ENCODE measurements at places on chromosomes 3 and 15.
A peak's percentile ranks its signal among the peaks of the same experiment; 100 is the strongest.

- DNase-seq, result no peak
These were observed 666 bp upstream of the SEMA3F start for GRCh38 chr3:50154476-50154839.

GRCh38 chr3:53457068-53457467 is 37.3 kb upstream of the CACNA1D start:
- no peak for DNase-seq

GRCh38 chr3:135756106-135756668 is 209.3 kb upstream of the PPP2R3A start:
- no peak for DNase-seq

DNA sequence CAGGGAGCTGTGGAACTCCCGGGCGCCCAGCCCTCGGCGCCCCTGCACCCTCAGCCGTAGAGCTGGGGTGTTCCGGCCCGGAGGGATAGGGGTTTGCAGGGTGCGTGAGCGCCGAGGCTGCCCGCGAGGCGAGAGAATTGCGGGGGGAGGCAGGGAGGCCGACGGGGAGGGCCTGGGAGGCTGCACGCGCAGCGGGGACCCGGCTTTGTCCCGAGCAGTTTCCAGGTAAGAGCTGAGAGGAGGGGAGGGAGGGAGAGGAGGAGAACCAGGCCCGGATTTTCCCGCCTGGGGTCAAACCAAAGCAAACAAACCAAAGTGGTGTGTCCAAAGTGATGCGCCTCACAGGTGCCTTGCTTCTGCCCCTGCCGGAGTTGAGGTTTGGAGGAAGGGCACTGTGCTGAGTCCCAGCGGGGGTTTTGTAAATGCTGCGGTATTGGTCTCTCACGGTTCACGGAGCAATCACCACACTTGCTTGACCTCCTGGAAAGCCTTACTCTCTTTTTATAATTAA is 146.4 kb downstream of the TJP1 start:
- no peak for DNase-seq

DNA sequence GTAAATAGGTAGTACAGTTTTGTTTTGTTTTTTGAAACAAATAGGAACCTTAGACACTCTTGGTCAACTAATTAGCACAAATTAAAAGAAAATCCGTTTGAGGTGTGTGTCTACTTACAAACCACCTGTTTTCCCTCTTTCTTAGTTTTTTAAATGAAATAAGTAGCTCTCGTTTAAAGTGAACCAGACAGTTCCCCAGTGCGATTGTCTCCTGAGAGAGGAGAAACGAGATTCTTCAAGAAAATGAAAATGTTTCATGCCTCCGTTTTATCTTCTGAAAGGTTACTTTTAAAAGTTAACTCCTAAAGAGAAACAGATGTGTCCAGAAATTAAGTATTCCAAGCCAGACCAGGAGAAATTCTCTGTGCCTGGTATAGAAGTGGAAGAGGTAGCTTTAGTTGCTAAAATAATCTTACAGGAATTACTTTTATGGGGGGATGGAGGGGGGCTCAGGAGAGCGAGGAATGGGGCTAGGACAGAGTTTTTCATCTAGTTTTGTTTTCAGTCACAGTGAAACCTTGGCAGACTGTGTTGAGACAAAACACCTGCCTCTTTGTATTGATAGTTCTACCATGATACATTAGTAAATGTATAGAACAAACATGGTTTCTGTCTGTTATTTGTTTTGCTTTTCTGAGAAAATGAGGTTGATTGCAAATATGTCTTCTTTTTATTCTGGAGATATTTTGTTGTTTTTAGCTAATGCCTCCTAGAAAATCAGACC is 155.1 kb upstream of the CNTN4 start:
- no peak for DNase-seq

DNA sequence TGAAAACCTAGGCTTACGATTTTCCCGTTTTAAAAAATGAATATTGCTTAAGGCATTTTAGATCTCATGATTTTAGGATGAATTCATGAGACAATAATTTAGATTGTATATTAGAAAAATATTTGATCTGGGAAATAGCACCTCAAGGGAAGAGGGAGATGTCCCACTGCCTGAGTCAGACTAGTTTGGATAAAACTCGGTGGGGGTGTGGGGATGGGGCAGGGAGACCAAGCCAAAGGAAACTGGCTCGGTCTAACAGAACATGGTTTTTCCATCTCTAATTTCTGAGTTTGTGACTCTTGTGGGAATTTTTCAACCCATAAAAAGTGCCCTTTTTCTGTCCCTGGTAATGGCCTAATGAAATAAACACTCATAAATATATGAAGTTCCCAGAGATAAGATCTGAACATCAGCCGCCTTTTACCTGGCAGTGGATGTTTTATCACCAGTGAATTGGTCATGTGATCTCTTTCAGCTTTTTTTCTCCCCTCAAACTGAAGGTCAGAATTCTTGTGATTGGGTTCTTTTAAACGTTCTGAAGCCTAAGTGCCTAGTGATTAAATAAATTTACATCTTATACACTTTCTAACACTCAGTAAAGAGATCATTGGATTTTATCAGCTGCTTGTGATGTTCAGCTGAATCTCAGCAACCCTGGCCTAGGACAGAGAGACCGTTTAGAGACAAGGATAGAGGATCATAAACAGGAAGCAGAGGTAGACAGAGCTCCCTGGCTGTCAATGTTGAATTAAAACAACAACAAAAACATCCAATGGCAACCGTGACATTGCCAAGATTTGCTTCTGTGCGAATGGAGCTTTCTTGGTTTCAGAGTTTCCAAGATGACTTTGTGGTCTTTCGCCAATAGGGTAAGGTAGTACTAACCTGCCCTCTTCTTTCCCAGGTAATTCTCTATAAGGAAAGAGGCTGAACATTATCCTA is 1038.2 kb downstream of the MCTP2 start:
- no peak for DNase-seq

GRCh38 chr15:73053398-73053723 is 1.1 kb downstream of the NEO1 start:
- no peak for DNase-seq

- no peak for DNase-seq
These were observed 380.7 kb downstream of the EPHB1 start for GRCh38 chr3:135175728-135176277.

- DNase-seq, result no peak
These were observed 826 bp downstream of the LRRC58 start for GRCh38 chr3:120348065-120348990.

GRCh38 chr3:8784676-8785435 is 15.4 kb upstream of the OXTR start:
- no peak for DNase-seq

DNA sequence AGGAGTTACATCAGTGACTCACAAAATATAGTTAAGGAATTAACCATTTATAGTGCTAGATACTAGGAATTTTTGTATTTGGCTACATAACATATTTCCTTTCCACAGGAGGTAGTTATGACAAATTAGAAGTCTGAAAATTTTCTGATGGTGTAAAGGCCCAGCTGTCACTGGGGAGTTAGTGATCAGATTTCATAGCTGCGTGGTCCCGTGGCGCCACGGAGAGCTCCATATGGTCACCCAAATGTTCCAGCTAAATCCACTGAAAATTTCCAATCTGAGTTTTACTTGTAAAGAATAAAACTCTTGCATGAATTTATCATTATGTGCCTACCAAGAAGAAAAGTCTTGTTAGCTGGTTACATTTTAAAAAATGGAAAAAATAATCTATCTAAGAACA is 368.9 kb upstream of the PLSCR5 start:
- DNase-seq, result no peak

DNA sequence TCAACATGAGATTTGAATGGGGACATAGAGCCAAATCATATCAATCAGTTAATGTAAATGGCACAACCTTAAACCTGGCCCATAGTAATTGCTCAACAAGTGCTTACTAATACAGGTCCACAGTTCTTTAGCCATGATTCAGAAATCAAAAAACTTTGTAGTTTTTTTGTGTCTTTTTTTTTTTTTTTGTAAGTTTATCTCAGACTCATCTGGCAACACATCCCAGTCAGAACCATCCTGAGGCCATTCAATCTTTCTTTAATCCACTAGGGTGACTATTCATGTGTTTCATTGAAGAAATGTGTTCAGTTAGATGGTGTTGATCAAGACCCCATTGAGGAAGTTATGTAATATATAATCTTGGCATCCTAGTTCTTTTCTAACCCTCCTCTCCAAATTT is 65.4 kb downstream of the ABI3BP start:
- DNase-seq, result peak; percentile 7

- peak; percentile 24 for DNase-seq
These were observed 169.3 kb downstream of the GBE1 start for GRCh38 chr3:81592101-81592500.
